Common myeloid progenitor, CD34-positive (primary cell): ENCODE measurements at places on chromosomes 4 and X.

DNA sequence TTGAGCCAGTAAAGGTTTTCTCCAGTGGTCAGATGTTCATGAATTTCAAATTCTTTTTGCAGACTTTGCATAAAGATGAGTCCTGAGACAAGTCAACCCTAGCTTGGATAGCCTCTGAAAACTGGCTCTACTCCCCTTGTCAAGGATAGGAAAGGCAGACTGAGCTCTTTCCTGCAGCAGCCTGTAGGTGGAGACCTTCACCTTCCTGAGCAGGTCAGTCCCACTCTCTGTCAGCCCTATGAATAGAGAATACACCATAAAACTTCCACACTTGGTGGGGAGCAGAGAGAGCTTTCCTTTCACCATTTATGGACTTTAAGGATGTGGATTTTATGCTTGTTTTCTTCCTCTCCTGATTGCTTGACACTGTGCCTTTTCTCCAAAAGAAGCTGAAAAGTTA lies 41.9 kb downstream of the PCDH19 start:
- peak; percentile 12 for DNase-seq

DNA sequence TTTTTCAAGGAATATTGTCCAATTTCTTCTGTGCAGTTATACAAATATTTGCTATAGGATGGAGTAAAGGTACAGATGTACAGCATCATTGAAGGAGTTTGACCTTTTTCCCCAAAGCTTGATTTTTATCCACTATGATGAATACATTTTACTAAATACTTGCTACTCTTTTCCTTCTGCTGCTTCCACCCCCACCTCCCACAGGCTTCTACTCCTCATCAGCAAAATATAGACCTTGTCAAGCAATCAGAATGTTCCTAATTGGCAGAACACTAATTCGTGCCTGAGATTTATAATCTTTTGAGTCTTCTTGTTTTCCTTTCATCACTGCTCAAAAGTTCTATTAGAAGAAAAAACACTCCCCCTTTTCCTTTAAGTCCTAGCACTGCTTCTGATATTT lies 3.8 kb upstream of the THAP9 start:
- DNase-seq, result no peak

GRCh38 chrX:153906126-153906917 lies 1.8 kb downstream of the AVPR2 start:
- DNase-seq, result no peak

DNA sequence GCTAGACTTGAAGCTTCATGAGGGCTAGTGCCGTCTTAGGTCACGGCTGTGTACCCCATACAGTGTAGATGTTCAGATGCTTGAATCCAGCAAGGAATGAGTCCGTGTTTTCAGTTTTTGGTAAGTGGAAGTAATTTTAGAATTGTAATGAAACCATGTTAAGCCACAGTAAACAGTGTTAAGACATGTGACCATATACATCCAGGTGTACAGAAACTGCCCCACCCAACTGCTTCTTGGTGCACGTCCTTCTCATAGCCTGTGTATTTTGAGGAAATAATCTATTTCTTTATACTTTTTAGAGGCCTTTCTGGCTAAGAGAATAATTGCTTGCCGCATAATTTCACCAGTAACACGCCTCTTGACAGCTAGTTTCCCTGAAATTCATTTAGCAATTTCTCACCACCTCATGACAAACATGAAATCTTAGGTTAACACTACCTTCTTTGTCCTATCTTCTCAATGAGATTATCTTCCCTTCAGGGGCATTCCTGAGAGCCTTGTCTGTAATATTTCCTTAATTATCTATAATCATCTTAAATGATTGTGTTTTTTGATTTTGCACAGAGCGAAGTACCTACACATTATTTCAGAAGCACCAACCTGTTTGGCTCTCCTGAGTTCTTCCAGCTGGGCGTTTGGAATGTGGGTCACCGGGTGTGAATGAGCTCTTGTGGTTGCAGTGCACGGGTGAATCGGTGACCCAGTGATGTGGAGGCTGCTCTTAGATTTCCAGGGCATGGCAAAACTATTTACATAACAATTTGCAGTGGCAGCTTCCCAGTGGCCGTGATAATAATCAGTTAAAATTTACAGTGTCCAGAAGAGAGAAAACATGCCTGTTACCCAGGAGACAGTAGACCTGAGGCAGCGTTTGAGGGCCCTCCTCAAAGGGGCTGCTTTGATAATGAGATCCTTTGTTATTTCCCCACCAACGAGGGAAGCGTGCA lies 50.2 kb upstream of the TADA2B start:
- DNase-seq, result no peak

- DNase-seq, result no peak
Observed at GRCh38 chr4:188603646-188604045, 464.4 kb downstream of the TRIML1 start.

DNA sequence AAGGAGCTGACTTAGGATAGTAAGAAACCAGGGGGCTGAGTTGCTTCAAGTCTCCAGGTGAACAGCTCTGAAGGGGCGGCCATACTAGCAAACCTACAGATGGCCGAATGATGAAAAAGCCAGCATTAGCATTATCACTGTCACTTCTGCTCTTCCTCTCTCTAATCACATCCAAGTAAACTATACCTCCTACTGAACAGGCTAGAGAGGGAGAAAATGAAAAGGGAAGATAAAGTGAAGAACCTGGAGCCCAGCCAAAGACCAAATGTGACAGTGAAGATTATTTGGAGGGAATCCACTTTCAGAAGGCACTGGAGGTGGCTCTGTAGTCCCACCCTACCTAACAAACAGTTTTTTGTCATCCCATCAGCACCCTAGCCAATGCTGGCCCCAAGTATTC lies 50.4 kb upstream of the PRPS1 start:
- no peak for DNase-seq
